T-helper 22 cell (primary cell): ENCODE measurements at places on chromosomes 2 and 18.

DNA sequence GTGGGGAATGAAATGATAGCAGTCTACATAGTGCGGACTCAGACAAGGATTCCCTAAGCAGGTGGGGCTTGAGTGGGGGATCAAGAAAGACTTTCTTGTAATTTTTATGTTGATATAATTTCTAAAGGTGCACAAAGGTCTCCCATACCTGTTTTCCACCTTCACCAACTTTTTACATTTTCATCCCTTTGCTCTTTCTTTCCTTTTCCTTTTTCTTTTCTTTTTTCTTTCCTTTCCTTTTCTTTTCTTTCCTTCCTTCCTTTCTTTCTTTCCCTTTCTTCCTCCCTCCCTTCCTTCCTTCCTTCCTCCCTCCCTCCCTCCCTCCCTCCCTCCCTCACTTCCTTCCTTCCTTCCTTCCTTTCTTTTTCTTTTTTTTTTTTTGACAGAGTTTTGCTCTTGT, 10.1 kb upstream of the TRMT61B start:
- DNase-seq: no peak

DNA sequence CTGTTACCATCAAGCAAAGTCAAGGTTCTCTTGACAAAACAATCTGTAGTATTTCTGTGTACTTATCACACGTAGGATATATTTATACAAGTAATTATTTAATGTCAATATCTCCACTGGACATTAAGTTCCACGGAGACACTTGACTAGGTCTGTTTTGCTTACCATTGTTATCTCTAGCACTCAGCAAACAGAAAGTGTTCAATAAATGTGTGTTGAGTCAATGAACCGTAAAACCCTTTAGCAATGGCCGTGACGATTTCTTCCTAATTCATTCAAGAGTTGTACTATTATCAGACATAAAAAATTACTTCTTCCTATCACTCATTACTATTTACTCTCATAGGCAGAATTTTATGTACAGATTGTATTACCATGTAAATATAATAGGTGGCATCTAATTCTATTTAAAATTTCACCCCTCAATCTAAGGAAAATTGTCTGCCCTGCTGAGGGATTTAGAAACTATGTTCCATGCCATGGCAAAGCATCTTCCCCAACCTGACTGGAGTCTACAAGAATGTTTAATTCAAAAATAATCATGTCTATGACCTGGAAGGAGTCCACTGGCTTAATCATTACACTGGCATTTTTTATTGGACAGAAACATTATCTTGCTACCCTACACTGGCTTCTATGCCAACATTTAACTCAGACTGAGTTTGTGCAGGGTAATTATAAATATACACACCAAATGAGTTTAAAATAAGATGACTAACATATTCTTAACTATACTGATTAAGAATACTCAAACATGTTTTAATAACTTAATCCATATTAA, 301.9 kb downstream of the ZEB2 start:
- DNase-seq: no peak

DNA sequence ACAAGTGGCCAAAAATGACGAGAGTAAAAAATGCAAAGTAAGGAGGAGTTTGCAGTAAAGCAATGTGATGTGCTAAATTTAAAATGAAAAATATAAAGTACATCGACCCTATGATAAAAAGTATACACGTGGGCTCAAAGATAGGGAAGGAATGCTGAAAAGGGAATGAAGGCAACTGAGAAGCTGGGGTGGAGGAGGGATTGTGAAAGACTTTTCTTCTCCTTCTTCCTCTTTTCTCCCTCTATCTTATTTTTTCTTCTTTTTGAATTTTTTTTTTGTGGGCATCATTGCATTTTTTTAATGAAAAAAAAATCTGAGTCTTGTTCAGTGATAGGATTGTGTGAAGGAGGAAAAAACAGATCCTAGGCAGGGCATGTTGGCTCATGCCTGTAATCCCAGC, 57.6 kb upstream of the STK17B start:
- no peak for DNase-seq

- no peak for DNase-seq
These were observed 7.8 kb upstream of the OR6B3 start for GRCh38 chr2:240060977-240061591.

- DNase-seq: no peak
These were observed 97.4 kb downstream of the DDX1 start for GRCh38 chr2:15688924-15689568.

DNA sequence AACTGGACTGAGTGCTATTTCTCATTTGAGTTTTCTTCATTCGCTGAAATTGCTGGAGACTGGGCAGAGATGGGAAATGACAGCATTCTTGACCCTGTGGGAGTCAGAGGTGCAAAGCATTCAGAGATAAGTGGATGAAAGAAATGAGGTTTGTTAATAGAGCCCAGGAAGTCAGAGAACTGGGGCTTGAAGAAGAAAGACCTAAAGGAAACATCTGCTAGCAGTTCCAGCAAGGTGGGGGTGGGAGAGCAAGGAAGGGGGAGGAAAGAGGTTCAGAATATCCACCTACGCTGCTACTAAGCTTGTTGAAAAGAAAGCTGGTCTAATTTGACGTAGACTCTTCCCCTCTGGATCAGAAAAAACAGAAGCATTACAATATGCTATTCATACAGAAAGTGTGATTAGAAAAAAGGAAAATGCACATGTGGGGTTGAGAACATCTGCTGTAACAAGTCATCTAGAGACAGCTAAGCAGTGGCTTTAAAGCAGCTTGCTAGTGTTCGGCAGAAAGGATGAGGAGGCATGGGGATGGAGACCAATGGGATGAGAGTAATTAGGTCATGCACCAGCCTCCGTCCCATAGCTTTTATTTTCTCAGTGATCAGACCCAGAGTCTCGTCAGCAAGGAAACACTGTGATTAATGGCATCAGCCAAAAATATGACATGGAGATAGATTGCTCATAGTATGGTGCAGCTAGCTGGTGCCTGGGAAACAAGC, 29.7 kb downstream of the NAB1 start:
- no peak for DNase-seq

DNA sequence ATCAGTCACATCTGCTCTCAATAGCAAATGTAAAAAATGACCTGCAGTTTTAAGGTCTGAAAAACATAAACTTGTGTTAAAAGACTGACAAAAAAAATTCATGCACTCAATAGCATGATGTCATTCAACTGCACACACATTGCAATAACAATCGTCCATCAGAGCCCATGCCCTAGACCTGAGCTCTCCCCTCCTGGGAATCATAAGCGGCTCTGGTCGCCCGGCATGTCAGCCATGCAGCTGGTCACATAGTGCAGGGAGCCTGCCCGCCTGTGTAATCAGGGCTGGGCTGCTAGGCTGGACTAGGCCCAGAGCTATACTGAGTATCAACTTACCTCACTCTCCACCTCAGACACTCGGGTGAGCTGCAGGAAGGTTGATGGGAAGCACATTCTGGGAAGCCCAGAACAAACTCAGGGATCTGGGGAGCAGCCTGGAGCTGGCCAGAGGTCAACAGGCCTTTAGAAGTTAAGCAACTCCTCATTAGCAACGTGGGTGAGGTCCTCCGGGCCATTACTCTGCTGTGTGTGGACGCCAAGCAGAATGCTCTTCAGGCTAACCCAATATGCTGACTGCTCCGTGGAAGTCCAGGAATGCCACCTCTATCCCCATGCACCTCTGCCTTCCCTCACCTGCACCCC, 165.5 kb downstream of the TTC32 start:
- no peak for DNase-seq

- DNase-seq: no peak
These were observed 110.2 kb downstream of the CABLES1 start for GRCh38 chr18:23245461-23245860.

DNA sequence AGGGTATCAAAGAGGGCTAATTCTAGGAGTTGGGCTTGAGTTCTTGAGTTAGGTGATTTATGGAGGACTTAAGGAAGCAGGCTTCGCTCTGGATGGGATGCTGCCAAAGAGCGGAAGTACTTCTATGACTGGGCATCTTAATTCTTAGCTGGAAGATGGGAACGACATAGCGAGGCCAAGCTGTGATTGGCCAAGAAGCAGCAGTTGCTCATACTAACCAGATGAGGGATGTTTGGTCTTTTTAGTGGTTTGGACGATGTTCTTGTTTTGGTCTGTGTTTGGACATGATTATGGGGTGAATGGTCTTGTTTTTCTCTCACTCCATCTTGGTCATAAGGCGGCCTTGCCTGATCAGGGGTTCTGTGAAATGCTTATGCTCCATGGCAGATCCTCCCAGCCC, 133.7 kb downstream of the MSH2 start:
- DNase-seq: no peak

GRCh38 chr2:55051026-55051866, 995 bp upstream of the RTN4 start:
- DNase-seq: no peak

GRCh38 chr2:239938651-239939486, 86.3 kb downstream of the NDUFA10 start:
- no peak for DNase-seq

DNA sequence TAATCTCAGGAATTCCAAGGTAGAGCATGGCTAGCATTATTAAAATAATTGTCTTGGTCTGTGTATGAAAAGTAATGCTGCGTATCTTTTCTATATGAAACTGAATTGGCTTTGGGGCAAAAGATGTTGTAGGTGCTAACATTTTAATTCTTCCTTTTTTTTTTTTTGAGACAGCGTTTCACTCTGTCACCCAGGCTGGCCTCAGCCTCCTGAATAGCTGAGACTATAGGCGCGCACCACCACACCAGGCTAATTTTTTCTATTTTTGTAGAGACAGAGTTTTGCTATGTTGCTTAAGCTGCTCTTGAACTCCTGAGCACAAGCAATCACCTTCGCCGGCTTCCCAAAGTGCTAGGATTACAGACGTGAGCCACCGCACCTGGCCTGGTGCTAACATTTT, 172.6 kb upstream of the STON1 start:
- DNase-seq: no peak

DNA sequence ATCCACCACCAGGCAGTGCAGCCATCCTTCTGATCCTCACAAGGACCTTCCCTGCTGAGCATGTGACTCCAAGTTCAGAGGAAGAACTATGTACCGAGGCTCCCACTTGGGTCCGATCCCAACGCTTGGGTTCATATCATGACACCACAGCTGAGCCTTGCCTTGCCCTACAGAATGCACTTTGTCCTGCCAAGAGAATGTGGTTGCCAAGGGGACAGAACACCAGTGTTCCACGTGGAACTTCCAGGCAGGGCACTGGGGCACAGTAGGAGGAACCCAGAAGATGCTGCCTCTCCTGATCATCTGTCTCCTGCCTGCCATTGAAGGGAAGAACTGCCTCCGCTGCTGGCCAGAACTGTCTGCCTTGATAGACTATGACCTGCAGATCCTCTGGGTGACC, at the start of gene TEX51:
TEX51 (plus strand) TSS at position 255 of the 400 bp plus-strand sequence; CDS start at position 284, 29 bp downstream.
- no peak for DNase-seq
